ENCODE measurements at places on chromosomes 3 and 15. TPM values are rescaled to one million over a fixed set of nuclear protein-coding genes. Genes with fewer than 3 reads are reported as not detected.

The SPTBN5 gene
- 0.34 TPM for total RNA-seq

DNA sequence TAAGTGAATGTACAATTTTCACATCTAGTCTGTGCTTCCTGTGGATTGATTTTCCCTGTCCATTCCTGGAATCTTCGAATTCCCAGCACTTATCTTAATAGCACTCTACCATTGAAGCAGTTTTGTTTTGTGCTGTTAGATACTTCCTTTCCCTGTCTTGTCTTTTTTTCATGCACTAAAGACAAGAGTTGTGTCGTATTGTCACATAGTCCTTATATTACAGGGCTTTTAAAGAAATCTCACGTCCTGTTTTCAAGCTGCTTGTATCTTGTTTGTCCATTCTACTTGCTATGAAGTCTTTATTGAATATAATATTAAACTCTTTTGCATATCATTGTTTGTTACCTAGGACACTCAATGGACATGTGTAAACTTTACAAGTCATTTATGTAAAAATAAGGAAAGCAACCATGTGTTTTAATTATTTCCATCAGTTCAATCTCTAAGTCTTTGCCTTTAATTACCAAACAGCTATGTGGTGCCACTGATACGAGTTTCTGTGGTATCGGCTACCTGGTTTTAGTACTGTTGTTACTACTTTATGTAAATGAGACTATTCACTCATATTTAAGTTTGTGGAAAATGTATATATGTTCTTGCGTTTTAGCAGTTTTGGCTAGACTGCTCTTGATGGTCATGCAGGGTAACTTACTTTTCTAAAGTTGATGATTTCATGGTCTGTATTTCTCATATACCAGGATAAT is 10.3 kb downstream of the PIK3CA start:
- H3K36me3 ChIP-seq: no peaks in the 10 kb centered on the region
- H3K27me3 ChIP-seq: no peaks in the 10 kb centered on the region
- H3K27ac ChIP-seq: no peak overlapping the region
- peaks cover 4% of the 10 kb centered on the region for H3K4me1 ChIP-seq
- H3K4me3 ChIP-seq: no peak overlapping the region

- DNase-seq: no peak
- H3K4me1 ChIP-seq: no peaks in the 10 kb centered on the region
- no peaks in the 10 kb centered on the region for H3K27me3 ChIP-seq
- no peaks in the 10 kb centered on the region for H3K36me3 ChIP-seq
- H3K4me3 ChIP-seq: no peak overlapping the region
These were observed 16.1 kb upstream of the IL1RAP start for GRCh38 chr3:190497811-190498210.

- no peak overlapping the region for H3K27ac ChIP-seq
- no peak for DNase-seq
- no peak overlapping the region for H3K4me3 ChIP-seq
- H3K27me3 ChIP-seq: no peaks in the 10 kb centered on the region
- H3K4me1 ChIP-seq: no peaks in the 10 kb centered on the region
These were observed 190.3 kb upstream of the LMCD1 start for GRCh38 chr3:8311321-8311720.

The DUOXA2 gene
- not detected for total RNA-seq

The PPM1M gene
- 7.7 TPM for total RNA-seq

- no peaks in the 10 kb centered on the region for H3K4me1 ChIP-seq
- H3K27me3 ChIP-seq: no peaks in the 10 kb centered on the region
- DNase-seq: no peak
- H3K36me3 ChIP-seq: no peaks in the 10 kb centered on the region
- H3K4me3 ChIP-seq: no peak overlapping the region
These were observed 25.9 kb downstream of the CCDC32 start for GRCh38 chr15:40538976-40539375.
